ENCODE measurements at places on chromosomes 2 and 18.
A peak's percentile ranks its signal among the peaks of the same experiment; 100 is the strongest.

GRCh38 chr2:36478332-36478738, 119.6 kb downstream of the FEZ2 start:
- DNase-seq = peak; percentile 77
- no peak overlapping the region for H3K4me3 ChIP-seq
- H3K27ac ChIP-seq = peak overlapping the region; percentile 89
- H3K27me3 ChIP-seq = no peaks in the 10 kb centered on the region
- H3K36me3 ChIP-seq = peaks cover 73% of the 10 kb centered on the region

DNA sequence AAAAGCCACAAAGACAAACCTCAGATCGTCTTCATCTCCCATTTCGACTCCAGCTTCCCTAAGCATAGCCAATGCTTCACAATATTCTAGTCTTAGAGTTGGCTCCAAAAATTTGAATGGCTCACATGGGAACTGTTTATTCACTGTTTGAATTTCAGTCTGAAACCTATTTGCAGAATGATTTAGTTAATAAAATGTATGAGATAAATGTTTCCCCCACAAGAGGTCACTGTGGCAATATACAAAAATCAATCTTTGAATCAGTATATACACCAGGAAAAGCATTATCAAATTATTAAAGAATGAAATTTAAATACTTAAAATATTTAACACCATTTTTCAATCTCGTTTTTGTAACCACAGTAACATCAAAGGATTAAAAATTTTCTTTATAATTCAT, 40.0 kb upstream of the MCM6 start:
- no peaks in the 10 kb centered on the region for H3K4me1 ChIP-seq
- H3K27ac ChIP-seq = no peak overlapping the region
- no peaks in the 10 kb centered on the region for H3K27me3 ChIP-seq
- H3K36me3 ChIP-seq = peaks cover 37% of the 10 kb centered on the region
- no peak overlapping the region for H3K4me3 ChIP-seq

- H3K4me3 ChIP-seq = no peak overlapping the region
- H3K27me3 ChIP-seq = peaks cover 18% of the 10 kb centered on the region
- H3K36me3 ChIP-seq = no peaks in the 10 kb centered on the region
- H3K4me1 ChIP-seq = no peaks in the 10 kb centered on the region
Observed at GRCh38 chr2:128573531-128573930, 254.9 kb upstream of the HS6ST1 start.

- peaks cover 4% of the 10 kb centered on the region for H3K27me3 ChIP-seq
- no peak for DNase-seq
- H3K4me1 ChIP-seq = peaks cover 1% of the 10 kb centered on the region
- H3K36me3 ChIP-seq = no peaks in the 10 kb centered on the region
Observed at GRCh38 chr2:127614731-127615130, 31.2 kb upstream of the GPR17 start.

DNA sequence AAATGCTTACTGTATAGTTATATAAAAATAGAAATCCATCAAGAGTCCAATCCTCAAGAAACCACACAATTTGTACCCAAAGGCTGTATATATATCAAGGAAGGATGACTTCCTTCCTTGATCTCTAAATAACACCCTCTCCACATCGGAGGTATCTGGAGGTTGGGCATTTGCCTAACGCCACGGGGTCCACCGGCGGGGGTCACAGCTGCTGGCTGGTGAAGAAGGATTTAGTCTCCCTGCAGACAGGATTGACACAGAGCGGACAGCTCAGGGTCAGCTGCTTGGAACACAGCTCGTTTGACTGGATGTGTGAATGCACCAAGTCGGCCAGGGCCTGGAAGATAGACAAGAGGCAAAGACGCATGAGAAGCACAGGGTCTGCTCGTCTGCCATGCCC, 36.0 kb downstream of the FECH start:
- no peaks in the 10 kb centered on the region for H3K27me3 ChIP-seq
- DNase-seq = no peak
- no peak overlapping the region for H3K27ac ChIP-seq
- peaks cover 2% of the 10 kb centered on the region for H3K4me1 ChIP-seq
- H3K4me3 ChIP-seq = no peak overlapping the region

DNA sequence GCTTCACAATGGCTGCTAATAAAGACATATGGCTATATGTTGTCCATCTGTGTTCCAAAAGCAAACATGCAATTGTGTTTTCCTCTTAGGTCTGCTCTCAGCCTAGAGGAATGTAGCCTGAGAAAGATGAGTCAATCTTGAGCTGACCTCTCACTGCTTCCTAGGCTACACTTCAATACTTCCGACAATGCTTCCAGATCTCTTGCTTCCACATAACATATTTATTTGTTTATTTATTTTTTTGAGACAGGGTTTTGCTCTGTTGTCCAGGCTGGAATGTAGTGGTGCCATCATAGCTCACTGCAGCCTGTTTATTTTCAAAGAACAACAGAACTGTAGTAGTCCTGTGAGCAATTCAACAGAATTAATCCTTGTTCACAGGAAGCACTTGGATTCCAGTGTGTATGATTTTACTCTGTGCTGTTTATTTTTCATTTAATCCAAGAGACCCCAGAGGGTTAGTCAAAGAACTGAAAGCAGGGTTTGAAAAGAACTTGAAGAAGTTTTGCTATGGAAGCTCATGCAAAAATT, 437.9 kb downstream of the TXNL1 start:
- no peaks in the 10 kb centered on the region for H3K36me3 ChIP-seq
- peak overlapping the region; percentile 42 for H3K27ac ChIP-seq
- H3K4me1 ChIP-seq = no peaks in the 10 kb centered on the region
- H3K27me3 ChIP-seq = no peaks in the 10 kb centered on the region
- peak; percentile 77 for DNase-seq

- no peaks in the 10 kb centered on the region for H3K36me3 ChIP-seq
- H3K4me3 ChIP-seq = no peak overlapping the region
- no peak overlapping the region for H3K27ac ChIP-seq
- H3K27me3 ChIP-seq = no peaks in the 10 kb centered on the region
- H3K4me1 ChIP-seq = no peaks in the 10 kb centered on the region
Observed at GRCh38 chr2:162490052-162490717, 146.3 kb downstream of the GCA start.

DNA sequence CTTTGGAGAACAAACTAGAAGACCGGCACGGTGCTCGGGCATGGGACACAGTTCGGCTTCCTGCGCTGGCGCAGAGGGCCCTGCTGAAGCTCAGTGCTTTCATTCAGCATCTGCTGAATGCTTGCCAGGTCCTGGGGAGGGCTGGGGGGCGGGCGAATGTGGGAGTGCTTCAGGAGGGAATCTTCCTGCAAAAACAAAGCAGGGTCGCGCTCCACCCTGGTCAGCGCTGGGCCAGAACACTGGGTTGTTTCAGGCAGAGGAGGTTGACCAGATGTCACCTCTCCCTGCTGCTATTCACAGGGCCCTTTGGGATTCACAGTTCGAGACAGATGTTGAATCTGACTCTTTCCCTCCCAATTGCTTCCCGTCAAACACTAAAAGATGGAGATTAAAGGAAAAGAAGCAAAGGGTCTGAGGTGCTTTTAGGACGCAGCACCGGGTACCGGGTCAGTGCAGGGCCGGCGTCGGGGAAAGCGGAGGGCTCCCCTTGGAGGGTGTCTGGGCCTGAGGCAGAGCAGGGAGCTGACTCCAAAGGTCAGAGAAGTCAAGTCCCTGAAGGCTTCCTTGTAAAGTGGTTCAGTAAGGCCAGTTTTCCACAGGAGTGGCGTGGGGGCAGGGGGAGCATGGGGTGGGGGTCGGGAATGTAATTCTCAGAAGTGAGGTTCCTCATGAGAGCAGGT, 82.1 kb upstream of the PXDN start:
- no peaks in the 10 kb centered on the region for H3K36me3 ChIP-seq
- DNase-seq = no peak
- no peak overlapping the region for H3K4me3 ChIP-seq
- peaks cover 7% of the 10 kb centered on the region for H3K4me1 ChIP-seq
- H3K27me3 ChIP-seq = peaks cover 32% of the 10 kb centered on the region

- no peaks in the 10 kb centered on the region for H3K27me3 ChIP-seq
- H3K4me3 ChIP-seq = no peak overlapping the region
- no peaks in the 10 kb centered on the region for H3K36me3 ChIP-seq
- no peak overlapping the region for H3K27ac ChIP-seq
- peaks cover 2% of the 10 kb centered on the region for H3K4me1 ChIP-seq
Observed at GRCh38 chr2:204483608-204484081, 61.6 kb upstream of the PARD3B start.

DNA sequence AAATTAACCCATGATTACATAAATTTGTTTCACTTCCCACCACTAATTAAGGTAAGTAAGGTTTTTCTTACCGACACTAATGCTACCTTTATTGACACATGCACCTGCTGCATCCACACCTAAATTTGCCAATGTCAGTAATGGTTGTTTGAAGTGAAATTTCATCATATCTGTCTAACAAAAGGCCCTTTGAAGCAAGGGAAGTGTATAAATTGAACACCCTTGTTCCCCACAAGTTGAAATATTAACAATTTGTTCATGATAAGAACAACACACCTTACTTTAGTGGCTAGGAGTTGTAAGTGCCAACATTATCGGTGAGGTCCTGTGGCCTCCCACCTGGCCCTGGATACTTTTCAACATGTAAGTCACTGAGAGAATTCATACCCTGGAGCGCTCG, 116.3 kb upstream of the CDCA7 start:
- no peaks in the 10 kb centered on the region for H3K27me3 ChIP-seq
- H3K4me3 ChIP-seq = no peak overlapping the region
- H3K27ac ChIP-seq = no peak overlapping the region
- no peaks in the 10 kb centered on the region for H3K4me1 ChIP-seq

DNA sequence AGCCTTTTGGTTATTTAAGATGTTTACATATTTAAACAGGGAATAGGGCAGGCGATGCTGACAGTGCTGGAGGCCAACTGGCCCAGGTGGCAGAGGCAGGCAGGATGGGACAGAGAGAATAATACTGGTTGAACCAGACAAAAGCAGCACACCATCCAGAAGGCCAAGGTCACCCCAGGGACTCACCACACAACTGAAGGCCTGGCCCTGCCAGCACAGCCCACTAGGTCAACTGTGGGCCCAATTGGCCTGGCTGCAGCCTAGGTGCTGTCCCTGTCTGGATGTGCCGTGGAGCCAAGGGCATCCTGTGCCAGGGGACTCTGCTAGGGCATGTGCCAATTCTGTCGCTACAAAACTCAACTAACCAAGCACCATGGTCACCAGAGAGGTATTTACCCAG, 69.2 kb downstream of the RNF152 start:
- no peak overlapping the region for H3K27ac ChIP-seq
- H3K4me1 ChIP-seq = no peaks in the 10 kb centered on the region
- no peak for DNase-seq
- no peaks in the 10 kb centered on the region for H3K27me3 ChIP-seq

GRCh38 chr18:37253394-37254235, 312.0 kb downstream of the CELF4 start:
- DNase-seq = peak; percentile 8
- H3K4me3 ChIP-seq = no peak overlapping the region
- H3K4me1 ChIP-seq = peaks cover 14% of the 10 kb centered on the region
- H3K27me3 ChIP-seq = peaks cover 87% of the 10 kb centered on the region

DNA sequence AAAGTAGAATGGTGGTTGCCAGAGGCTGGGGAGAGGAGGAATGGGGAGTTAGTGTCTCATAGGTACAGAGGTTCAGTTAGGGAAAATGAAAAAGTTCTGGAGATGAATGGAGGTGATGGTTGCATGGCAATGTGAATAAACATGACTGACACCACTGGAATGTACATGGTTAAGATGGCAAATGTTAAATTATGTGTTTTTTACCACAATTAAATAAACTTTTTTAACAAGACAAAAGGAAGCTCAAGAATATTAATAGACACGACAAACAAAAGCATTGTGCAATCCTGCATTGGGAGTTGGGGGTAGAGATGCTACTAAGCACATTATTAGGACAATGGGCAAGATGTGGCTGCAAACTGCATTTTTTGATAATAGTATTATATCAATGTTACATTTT, 147.7 kb downstream of the TWIST2 start:
- H3K27me3 ChIP-seq = no peaks in the 10 kb centered on the region
- H3K4me1 ChIP-seq = peaks cover 4% of the 10 kb centered on the region
- no peaks in the 10 kb centered on the region for H3K36me3 ChIP-seq

GRCh38 chr18:13270279-13270855, 51.8 kb downstream of the LDLRAD4 start:
- H3K36me3 ChIP-seq = no peaks in the 10 kb centered on the region
- H3K4me1 ChIP-seq = peaks cover 5% of the 10 kb centered on the region
- H3K4me3 ChIP-seq = no peak overlapping the region
- no peak for DNase-seq
- peaks cover 7% of the 10 kb centered on the region for H3K27me3 ChIP-seq
- no peak overlapping the region for H3K27ac ChIP-seq

DNA sequence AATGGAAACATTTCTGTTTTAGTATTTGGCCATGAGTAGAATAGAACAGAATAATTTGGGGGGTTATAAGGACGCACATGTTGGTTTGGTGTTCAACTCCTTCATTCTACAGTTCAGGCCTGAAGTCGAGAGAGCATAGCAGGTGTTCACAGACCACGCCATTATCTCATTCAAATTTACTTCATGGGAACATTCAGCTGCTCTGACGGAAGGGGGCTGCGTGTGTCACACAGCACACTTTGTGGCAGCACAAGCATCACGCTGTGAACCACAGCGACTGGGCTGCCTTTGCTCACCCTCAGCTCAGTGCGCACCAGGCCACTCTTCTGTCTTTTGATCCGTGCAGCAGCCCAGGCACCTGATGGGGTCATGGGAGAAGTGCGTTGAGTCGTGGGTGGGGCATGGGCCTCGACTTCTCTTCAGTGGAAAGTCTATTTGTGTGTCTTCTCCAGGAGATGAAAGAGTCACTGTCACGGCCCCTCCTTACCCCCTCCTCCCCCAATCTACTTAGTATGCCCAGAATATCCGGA, 348.6 kb upstream of the SALL3 start:
- H3K27me3 ChIP-seq = no peaks in the 10 kb centered on the region
- H3K4me3 ChIP-seq = no peak overlapping the region
- H3K36me3 ChIP-seq = no peaks in the 10 kb centered on the region
- no peaks in the 10 kb centered on the region for H3K4me1 ChIP-seq
- H3K27ac ChIP-seq = no peak overlapping the region

- DNase-seq = peak; percentile 2
- H3K36me3 ChIP-seq = no peaks in the 10 kb centered on the region
- no peak overlapping the region for H3K4me3 ChIP-seq
- H3K4me1 ChIP-seq = no peaks in the 10 kb centered on the region
- no peaks in the 10 kb centered on the region for H3K27me3 ChIP-seq
- no peak overlapping the region for H3K27ac ChIP-seq
Observed at GRCh38 chr2:17195016-17195415, 323.2 kb downstream of the RAD51AP2 start.

DNA sequence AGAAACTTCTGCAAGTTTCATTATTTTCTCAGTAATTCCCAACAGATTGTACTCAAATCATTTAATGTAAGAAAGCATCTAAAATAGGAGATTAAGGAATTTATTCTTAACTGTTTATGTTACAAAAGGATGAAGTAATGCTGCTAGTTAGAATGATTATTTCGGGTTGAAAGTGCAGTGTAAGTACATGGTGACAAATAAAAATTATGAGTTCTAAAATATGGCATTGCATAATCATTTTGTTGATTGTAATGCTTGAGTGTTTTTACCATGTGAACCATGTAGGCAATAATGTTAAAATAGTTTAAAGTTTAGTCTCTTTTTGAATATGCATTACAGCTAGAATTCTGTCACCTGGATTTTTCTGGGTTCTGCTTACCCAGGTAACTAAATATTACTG, 149.0 kb upstream of the SP5 start:
- H3K4me1 ChIP-seq = no peaks in the 10 kb centered on the region
- H3K27me3 ChIP-seq = no peaks in the 10 kb centered on the region
- no peak overlapping the region for H3K27ac ChIP-seq
- no peak for DNase-seq
- no peak overlapping the region for H3K4me3 ChIP-seq
- H3K36me3 ChIP-seq = no peaks in the 10 kb centered on the region
